SJSA1 (cell line): ENCODE measurements at places on chromosomes 6 and 20.

- DNase-seq, result no peak
Observed at GRCh38 chr6:12594530-12594893, 122.1 kb upstream of the PHACTR1 start.

GRCh38 chr20:751761-752160, 16.5 kb downstream of the SLC52A3 start:
- no peak for DNase-seq

GRCh38 chr6:128079021-128079420, 178.2 kb upstream of the THEMIS start:
- no peak for DNase-seq

DNA sequence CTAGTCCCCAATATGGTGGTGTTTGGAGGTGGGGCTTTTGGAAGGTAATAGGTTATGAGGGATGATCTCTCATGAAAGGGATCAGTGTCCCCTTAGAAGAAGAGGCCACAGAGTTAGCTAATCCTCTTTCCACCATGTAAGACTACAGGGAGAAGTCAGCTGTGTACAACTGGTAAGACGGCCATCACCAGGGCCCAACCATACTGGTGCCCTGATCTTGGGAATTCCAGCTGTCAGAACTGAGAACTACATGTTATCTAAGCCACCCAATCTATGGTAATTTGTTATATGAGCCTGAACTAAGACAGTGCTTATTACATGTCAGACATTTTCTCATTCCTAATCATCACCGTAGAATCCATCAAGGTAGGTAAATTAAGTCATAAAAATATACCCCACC, 77.7 kb upstream of the ZNF217 start:
- no peak for DNase-seq

DNA sequence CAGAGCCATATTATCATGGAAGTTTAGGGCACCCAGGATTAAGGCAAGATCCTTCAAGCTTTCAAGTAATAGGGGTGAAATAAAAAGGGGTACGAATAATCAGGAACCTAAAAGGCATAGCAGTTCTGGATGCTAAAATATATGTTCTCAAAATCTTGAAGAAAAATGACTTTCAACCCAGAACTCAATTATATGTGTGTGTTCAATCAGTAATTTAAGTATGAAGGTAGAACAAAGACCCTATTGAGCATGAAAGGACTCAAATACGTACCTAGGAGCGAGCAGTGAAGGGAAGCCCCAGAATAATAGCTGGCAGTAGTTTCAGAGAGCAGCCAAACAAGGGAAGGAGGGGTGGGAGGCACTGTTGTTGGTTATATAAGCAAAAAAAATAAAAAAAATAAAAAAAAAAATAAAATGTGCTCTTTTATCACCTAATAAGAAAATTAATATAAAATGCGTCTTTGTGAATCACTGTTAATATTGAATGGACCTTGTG, 45.4 kb downstream of the MYO6 start:
- DNase-seq, result no peak

GRCh38 chr6:158868890-158869825, 50.0 kb upstream of the EZR start:
- peak; percentile 93 for DNase-seq

- no peak for DNase-seq
Observed at GRCh38 chr6:1858859-1859258, 249.1 kb downstream of the FOXC1 start.

GRCh38 chr6:56724455-56724854, 81.8 kb upstream of the DST start:
- DNase-seq, result peak; percentile 54

GRCh38 chr6:85425997-85426396, 23.9 kb upstream of the NT5E start:
- no peak for DNase-seq

- no peak for DNase-seq
Observed at GRCh38 chr20:18901980-18902737, 88.6 kb downstream of the SCP2D1 start.

DNA sequence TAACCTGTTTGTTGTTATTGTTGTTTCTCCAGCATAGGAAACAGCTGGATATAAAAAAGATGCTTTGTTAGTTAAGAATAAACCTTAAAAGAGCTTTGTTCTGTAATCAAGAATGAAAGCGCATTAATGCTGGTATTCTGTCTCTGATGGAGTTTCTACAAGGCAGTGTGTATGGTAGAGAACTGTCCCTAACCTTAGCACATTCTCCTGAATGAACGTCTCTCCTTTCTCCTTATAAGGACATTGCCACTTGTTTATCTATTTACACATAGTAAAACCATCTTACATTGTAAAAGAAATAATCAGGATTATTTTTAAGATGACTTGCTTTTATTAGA, 33.8 kb upstream of the LCA5 start:
- no peak for DNase-seq

GRCh38 chr6:134623401-134623800, 305.5 kb upstream of the SGK1 start:
- DNase-seq, result no peak

GRCh38 chr6:38724343-38724742, 9.2 kb downstream of the DNAH8 start:
- DNase-seq, result no peak

- no peak for DNase-seq
Observed at GRCh38 chr6:43428874-43429273, 1.5 kb downstream of the ABCC10 start.

GRCh38 chr6:90803956-90804355, 217.1 kb upstream of the MAP3K7 start:
- DNase-seq, result no peak
